ENCODE measurements at places on chromosomes 5 and 9. TPM values are rescaled to one million over a fixed set of nuclear protein-coding genes. Genes with fewer than 3 reads are reported as not detected.
A peak's percentile ranks its signal among the peaks of the same experiment; 100 is the strongest.

MZB1 gene
- 0.22 TPM for total RNA-seq

DNA sequence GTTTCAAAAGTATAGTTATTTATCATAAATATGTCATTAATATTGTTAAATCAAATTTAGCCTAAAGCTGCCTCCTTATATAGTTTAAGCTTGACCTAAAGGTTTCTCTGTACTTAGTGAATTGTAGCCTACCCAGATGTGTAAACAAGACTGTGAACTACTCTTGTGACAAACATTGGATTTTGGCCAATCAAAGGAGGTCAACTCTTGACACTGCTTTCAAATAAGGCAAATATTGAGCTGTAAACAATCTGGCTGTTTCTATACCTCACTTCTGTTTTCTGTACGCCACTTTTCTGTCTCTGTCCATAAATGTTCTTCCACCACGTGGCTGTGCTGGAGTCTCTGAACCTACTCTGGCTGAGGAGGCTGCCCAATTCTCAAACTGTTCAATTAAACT lies 51.2 kb downstream of the FXN start:
- no peaks in the 10 kb centered on the region for H3K27me3 ChIP-seq
- DNase-seq: no peak
- no peaks in the 10 kb centered on the region for H3K36me3 ChIP-seq

PCDHGB3 gene
- 1.2 TPM for total RNA-seq

DNA sequence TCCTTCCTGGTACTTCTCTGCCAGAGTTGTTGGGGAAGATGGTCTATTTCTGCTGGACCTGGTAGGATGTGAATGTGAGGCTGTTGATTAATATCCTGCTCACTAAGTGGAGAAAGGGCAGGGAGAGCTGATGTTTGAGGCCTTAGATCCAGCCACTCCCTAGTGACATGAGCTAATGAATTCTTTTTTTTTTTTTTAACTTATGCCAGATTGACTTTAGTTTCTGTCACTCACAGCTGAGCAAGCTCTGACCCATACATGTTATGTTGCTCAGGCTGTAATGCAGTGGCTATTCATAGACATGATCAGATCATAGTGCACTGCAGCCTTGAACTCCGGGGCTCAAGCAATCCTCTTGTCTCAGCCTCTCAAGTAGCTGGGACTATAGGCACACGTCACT lies 75.1 kb upstream of the SPRY4 start:
- no peaks in the 10 kb centered on the region for H3K27me3 ChIP-seq
- H3K27ac ChIP-seq: peak overlapping the region; percentile 67
- peaks cover 25% of the 10 kb centered on the region for H3K4me1 ChIP-seq
- H3K4me3 ChIP-seq: peak overlapping the region; percentile 13
- no peaks in the 10 kb centered on the region for H3K36me3 ChIP-seq

DNA sequence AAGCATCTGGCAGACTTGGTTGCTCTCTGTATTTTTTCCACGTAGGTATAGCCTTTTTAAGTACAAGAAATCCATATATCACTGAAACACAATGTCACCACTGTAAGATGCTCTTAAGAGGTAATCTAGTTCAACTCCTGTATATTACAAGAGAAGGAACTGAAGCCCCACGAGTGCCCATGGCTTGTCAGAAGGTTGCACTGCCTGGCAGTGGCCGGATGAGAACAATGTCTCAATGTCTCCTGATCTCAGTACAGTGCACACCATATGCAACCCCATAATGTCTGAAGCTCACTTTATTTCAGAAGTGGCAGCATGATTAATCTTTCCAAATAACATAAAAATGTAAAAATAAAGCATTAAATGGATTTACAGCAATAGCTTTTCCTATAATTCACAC lies 27.7 kb downstream of the TUT7 start:
- H3K4me1 ChIP-seq: no peaks in the 10 kb centered on the region
- DNase-seq: no peak
- H3K4me3 ChIP-seq: no peak overlapping the region
- H3K36me3 ChIP-seq: peaks cover 15% of the 10 kb centered on the region
- no peaks in the 10 kb centered on the region for H3K27me3 ChIP-seq
- H3K27ac ChIP-seq: no peak overlapping the region
